ENCODE measurements at places on chromosomes 3 and 15.

DNA sequence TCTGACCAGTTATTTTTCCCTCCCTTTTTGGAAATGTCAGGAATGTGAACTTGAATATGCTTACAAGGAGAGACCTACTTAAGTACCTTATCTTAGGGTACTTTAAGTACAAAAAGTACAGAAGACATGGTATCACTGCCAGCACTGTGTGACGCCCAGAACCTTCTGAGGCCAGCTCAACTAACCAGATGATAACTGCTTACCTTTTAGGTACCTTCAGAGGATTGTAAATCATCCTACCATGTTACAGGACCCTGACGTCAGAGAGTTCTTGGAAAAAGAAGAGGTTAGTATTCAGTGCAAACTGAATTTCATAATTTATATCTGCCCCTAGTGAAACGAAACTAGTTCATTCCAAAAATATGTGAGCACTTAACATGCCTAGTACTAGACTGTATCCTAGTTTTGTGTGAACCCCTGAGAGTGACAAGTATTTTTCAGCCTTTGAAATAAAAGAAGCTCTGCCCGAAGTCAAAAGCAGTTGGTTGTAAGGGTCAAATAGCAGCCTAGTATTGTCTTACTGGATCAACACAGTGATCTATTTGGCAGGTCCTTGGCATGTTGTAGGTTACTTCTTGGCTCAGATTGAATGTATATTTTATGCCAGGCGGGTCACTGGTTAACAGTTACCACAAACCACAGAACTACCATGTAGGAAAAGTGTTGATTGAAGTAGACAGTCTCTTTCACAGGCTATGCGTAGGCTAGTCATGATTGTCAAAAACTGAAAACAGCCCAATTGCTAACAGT lies 23.8 kb upstream of the SNX22 start:
- no peak for DNase-seq

DNA sequence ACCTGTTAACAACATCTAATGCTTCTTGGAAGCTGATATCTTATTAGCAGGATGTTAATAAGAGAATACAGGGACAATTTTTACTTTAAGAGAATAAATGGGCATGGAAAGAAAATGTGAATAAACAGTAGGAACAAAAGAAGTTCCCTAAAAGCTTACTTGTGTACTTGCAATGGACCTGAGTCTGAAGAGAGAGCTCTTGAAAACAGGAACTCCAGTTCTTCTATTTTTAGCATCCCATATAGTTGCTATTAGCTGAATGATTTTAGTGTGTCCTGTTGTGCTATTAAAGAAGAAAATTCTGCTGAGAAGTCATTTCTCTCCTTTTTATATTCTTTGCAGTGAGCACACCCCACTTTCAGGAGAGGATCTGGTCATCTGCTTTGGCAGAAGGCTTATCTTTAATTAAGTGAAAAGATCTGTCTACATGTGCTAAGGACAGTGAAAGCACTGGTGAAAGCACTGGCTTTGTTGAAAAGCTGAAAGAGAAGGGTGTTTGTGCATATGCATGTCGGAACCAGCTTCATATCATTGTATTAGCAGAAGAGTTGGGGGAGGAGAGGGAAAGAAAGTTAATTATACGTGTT lies 1.4 kb upstream of the ST3GAL6 start:
- DNase-seq: no peak

GRCh38 chr15:46681901-46682300 lies 1035.4 kb upstream of the SEMA6D start:
- no peak for DNase-seq

DNA sequence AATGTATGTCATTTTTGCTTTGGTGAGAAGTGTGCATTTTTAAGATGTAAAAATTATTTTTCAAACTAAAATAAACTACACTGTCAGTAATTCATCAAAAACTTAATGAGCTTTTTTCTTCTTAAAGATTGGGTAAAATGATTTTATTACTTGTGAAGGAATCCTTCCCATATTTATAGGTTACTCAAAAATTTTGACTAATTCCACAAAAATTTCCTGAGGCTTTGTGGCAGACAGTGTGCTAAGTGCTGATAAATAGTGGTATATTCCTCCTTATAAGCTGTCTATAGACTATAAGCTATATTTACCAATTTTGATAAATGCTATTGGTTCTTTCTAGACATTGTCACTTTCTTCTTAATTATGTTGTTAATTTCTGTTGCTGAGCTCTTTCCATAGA lies 284.5 kb upstream of the SEMA6D start:
- DNase-seq: no peak

- DNase-seq: no peak
These were observed 47.1 kb downstream of the RYR3 start for GRCh38 chr15:33357845-33358244.

- no peak for DNase-seq
These were observed 55.7 kb upstream of the RYK start for GRCh38 chr3:134306320-134306719.

GRCh38 chr3:124800511-124801258 lies 70.4 kb downstream of the UMPS start:
- no peak for DNase-seq

- DNase-seq: no peak
These were observed 394.1 kb downstream of the TUSC7 start for GRCh38 chr3:117103675-117104074.

DNA sequence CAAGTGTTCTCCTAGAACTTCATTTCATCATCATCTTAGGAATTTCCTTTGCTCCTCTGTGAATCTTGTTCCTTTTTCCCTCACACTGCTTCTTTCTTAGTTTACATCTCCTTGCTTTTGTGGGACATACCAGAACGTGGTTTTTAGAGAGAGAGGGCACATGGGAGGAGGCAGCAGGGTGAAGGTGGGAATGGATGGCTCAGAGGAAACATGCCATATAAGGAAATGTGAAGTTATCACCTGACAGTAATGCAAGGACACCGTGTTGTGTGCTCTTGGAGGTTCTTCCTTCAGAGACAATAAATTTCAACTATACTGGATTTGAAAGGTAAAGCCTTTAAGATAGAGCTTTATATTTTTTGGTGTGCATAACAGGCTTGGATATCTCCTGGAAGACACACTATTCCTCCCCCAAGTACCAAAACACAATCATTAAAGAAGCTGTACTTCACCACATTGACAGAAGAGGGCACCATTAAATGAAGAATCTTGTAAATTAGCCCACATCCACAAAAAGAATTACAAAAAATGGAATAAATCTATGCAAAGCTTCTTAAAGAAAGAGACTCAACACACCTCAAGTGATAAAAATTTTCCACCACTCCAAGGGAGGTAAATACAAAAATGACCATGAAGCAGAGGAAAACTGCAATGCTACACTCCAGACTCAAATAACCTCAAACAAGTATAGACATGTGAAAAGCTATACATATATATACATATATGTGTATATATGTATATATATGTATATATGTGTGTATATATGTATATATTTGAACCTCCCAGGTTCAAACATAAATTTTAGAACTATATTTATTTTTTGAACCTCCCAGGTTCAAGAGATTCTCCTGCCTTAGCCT lies 26.1 kb downstream of the RPL39L start:
- no peak for DNase-seq

- DNase-seq: no peak
These were observed 75.3 kb downstream of the RFX7 start for GRCh38 chr15:56168394-56168793.

- no peak for DNase-seq
These were observed 241.4 kb downstream of the ISL2 start for GRCh38 chr15:76577879-76578512.

- no peak for DNase-seq
These were observed 13.9 kb upstream of the RTP1 start for GRCh38 chr3:187183210-187183862.

DNA sequence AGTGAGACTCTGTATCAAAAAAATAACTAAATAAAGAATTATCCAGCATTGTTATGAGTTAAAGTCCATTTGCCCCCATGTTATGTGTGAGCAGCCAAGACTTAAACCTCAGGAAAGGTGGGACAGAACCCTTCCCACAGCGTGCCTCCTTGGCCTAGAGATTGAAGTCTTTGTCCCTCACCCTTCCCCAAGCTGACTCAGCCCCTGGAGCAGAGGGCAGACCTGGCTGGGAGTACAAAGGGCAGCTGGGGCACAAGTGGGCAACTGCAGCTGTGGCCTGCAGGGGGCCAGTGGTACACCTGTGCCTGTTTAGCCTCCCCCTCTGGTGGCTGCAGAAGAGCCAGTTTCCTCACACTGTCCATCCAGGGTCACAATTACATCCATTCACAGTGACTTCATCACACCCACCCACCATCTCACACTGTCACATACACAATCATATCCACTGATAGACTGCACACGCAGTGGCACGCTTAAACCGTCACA lies 940 bp upstream of the ACY1 start:
- no peak for DNase-seq

- no peak for DNase-seq
These were observed 14.8 kb upstream of the HTR3E start for GRCh38 chr3:184082034-184082433.

DNA sequence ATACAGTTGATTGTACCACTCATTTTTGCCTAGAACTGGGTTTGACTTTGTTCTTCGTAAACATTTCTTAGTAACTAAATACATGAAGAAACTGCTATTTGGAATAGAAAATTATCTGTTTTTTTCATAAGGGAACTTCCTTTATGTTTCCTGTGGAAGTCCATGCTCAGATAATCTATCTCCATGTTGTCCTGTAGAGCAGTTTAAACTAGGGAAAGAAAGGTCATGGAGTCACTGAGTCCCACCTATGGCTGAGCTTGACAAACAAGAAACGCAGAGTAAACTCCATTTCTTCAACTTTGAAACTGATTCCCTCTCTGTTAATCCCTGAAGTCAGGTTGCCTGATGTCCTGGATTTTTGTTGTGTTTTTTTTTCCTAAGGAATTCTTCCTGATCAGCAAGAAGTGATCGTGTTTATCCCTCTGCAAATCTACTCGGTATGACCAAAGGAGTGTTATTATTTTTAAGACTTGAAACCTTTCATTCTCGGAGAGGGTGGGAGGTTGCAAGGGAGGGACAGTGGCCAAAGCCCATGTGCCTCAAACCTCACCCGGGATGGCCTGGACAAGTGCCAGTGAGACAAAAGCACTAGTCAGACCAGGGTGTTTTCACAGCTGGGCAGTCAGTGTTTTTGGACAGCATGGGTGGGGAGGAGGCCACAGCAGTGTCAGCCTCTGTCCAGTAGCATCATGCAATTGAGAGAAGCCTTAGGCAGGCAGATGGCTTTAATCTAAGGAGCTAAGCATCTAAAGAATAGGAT lies 129.8 kb upstream of the PHLDB2 start:
- DNase-seq: no peak

DNA sequence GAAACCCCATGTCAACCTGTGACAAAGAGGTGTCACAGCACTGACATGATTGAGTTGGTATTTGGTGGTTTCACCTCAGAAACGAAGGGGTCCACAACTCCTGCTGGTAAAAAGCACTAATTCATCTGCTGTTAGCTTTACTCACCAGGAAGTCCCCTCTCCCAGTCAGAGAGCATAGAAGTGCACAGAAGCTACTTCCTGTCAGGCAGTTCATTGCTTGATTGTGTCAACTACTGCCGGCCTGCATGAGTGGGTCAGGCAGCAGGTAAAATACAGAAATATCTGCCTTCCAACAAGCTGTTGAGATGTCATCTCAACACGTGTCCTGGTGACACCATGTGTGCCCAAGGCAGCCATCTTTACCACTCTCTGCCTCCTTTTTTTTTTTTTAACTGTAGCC lies 596.6 kb upstream of the NR2F2 start:
- DNase-seq: no peak

- no peak for DNase-seq
These were observed 42.3 kb downstream of the WDR72 start for GRCh38 chr15:53716909-53717876.

DNA sequence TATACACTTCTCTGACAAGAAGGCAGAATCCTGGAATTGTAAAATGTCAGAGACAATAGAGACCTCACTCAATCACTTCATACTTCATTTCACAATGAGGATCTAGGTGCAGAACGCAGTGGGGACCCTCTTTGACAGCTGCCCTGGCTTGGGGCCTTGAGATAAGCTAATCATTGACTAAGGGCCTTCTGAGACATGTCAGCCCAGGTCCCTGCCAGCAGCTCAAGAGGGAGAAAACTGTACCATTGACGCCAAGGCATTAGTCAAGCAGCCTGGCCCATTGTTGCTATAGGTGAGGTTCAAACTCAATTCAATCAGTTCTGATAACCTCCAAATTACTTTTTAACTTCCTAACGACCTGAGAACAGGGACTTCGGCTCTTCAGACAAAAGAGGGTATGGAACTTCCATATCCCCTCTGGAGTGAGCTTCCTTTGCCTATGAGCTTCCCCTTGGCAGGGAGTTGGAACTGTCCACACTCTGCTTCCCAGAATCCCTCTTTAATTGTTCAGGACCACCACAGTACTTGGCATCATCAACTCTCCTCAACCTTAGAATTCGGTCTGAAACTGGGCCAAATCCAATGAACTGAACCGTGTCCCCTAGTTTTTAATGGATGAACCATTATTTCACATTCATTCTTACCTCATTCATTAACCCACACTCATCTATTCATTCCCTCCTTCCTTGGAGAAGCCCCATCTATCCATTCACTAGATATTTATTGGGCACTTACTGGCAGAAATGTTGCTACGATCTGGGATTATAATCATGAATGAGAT lies 1.5 kb upstream of the CYP8B1 start:
- DNase-seq: no peak

GRCh38 chr3:186722457-186722856 lies 5.3 kb downstream of the KNG1 start:
- no peak for DNase-seq

DNA sequence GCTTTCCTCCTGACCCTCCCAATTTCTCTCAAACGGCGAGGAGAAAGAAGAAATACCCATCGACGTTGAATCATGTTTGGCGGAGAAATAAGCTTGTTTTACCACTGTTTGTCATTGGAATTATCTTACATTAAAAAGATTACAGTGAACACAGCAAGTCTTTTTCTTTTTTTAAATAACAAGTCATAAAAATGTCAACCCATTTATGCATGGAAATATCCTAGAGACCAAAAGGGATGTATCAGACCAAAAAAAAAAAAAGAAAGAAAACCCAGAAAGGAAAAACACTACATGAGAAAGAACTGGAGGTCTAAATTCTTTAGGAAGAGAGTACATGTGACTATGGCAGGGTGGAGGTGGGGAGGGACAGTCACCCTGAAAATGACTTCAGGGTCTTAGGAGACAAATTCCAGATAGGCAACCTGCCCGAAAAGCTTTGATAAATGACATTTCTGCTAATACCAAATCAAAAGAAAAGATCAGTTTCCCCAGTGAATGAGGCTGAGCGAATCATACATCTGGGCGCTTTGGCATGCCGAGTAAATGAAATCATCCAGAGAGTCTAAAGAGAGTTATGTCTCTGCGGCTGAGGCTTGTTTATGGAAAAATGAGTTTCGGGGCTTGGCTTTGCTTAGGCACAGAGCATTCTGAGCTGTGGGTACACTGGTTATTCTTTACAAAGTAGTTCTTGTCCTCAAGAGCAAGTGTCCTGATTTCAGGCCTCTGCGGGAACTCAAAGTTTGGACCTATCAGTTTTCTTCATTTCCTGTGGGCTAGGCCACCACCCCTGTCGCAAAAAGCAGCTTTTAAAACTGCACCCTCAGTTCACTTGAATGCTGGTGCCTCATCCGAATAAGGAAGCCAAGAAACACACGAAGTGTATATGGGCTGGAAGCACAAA lies 110.1 kb upstream of the TGFBR2 start:
- no peak for DNase-seq

Measured in activated T-cell treated with anti-CD3 and anti-CD28 coated beads for 1 hour (primary cell).